ENCODE measurements at places on chromosomes 12 and 14.

DNA sequence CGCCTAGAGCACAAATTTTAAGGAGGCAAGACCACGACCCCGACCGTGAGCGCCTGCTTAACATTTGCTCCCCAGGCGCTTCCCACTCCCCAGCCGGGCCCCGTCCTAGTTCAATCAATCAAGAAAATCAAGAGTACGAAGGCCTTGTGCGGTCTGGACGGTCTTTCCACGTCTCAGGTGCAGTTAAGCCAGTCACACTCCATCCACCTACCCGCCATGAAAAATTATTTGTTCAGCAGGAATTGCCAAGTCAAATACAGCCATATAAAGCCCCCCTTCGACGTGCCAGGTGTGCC lies 603 bp upstream of the LRR1 start:
- H3K27me3 ChIP-seq, result no peaks in the 10 kb centered on the region
- H3K4me3 ChIP-seq, result peak overlapping the region; percentile 95
- H3K4me1 ChIP-seq, result peaks cover 45% of the 10 kb centered on the region
- DNase-seq, result peak; percentile 35
- H3K36me3 ChIP-seq, result no peaks in the 10 kb centered on the region
- H3K27ac ChIP-seq, result peak overlapping the region; percentile 97

DNA sequence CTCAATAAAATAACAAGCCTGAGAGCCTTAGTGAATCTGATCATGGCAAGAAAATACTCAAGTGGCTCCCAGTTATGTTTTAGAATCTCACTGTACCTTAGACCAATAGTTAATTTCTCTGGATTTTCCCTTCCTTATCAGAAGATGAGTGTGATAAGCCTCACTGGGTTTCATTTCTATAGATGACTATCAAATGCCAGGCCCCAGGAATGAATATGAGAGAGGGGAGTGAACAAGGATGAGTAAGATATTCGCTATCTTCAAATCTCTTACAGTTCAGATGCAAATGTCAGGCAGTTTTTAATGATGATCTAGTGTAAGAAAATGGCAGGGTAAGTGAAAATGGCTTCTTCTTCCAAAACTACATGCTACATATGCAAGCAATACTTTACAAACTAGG lies 26.1 kb upstream of the OR10P1 start:
- no peak overlapping the region for H3K4me3 ChIP-seq
- peaks cover 8% of the 10 kb centered on the region for H3K27me3 ChIP-seq
- no peak overlapping the region for H3K27ac ChIP-seq

- H3K27ac ChIP-seq, result no peak overlapping the region
- no peaks in the 10 kb centered on the region for H3K36me3 ChIP-seq
- no peak for DNase-seq
- H3K4me1 ChIP-seq, result peaks cover 15% of the 10 kb centered on the region
These were observed 124.4 kb downstream of the SLC15A5 start for GRCh38 chr12:16152885-16153673.

DNA sequence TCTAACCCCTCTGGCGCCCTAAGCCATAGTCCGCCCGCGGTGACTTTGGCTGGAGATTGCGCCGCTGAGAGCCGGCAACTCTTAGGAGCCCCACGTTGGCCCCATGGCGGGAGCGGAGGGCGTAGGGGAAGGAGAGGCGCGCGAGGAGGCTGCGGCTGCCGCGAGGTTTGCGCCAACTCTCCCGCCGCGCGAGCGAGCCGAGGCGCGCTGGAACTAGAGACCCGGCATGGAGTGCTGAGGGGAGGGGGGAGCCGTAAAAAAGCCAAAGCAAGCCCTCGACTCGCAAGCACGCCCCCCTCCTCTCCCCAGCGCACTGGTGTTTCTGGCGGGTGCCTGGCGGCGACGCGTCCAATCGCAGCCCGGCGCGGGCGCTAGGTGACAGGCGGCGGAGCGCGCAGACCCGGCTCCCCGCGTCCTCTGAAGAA lies at the start of gene SYT10:
Gene SYT10, minus strand, starts transcription at position 233 of the 425 bp plus-strand sequence. CDS start 297 bp downstream, outside the sequence.
- no peaks in the 10 kb centered on the region for H3K36me3 ChIP-seq
- H3K4me3 ChIP-seq, result peak within 1 kb of the TSS; percentile 90
- DNase-seq, result peak; percentile 74
- no peak within 1 kb of the TSS for H3K27ac ChIP-seq
- H3K4me1 ChIP-seq, result peaks cover 9% of the 10 kb centered on the region

DNA sequence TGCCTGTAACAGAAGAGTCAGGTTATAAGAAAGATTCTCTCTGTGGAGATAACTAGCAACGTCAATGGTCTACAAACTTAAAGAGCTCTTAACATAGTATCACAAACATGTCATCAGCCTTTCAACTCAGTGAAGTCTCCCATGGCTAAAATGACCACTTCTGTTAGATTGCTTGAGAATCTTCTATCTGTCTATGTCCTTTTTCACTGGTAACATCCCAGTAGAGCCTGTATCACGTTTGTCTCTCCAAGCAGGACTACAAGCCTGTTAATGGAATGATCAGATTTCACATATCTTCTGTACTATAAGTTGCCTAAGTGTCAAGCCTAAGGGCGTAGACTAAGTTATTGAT lies 50.7 kb downstream of the SLC2A13 start:
- no peak overlapping the region for H3K27ac ChIP-seq
- no peaks in the 10 kb centered on the region for H3K36me3 ChIP-seq
- no peak overlapping the region for H3K4me3 ChIP-seq
- no peaks in the 10 kb centered on the region for H3K27me3 ChIP-seq
- DNase-seq, result no peak

DNA sequence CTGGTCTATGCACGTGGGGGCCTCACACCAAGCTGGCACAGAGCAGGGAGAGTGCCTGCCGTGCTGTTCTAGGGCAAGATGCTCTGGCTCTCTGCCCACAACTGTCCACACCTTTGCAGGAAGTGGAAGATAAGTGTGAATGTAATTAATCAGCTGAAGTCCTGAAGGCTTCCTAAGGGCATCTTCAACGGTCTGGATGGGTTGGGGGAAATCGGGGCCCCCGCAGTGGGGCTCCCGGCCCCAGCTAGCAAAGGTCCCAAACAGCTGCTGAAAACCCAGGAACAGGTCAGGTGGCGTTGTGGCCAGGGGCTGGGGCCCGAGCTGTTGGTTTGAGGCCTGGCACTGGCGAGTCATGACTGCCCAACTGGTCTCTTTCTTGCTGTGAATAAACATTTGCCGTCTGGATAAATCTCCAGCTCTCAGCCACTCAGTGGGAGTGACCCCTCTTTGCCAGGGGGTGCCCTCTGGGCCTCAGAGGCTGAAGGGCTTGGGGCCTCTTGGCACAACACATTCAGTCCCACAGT lies 6.7 kb upstream of the SLC25A29 start:
- no peak overlapping the region for H3K27ac ChIP-seq
- H3K4me3 ChIP-seq, result no peak overlapping the region
- peaks cover 6% of the 10 kb centered on the region for H3K27me3 ChIP-seq
- H3K36me3 ChIP-seq, result no peaks in the 10 kb centered on the region
- peaks cover 51% of the 10 kb centered on the region for H3K4me1 ChIP-seq

DNA sequence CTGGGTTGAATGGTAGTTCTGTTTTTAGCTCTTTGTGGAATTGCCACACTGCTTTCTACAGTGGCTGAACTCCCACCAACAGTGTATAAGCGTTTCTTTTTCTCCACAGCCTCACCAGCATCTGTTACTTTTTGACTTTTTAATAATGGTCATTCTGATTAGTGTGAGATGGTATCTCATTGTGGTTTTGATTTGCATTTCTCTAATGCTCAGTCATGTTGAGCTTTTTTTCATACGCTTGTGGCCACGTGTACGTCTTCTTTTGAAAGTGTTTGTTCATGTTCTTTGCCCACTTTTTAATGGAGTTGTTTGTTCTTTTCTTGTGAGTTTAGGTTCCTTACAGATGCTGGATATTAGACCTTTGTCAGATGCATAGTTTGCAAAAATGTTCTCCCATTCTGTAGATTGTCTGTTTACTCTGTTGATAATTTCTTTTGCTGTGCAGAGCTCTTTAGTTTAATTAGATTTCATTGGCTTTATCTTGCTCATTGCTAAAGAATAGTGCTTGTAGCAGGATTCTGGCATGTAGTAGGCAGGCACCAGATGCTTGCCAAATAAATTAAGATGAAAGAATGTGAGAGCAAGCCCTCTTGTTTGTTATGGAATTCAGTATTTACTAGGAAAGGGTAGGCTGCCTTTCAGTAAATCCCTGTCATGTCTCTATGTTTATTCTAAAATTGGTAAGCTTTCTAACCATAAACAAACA lies 86.8 kb downstream of the PDE3A start:
- no peaks in the 10 kb centered on the region for H3K4me1 ChIP-seq
- H3K4me3 ChIP-seq, result no peak overlapping the region
- DNase-seq, result no peak
- H3K36me3 ChIP-seq, result no peaks in the 10 kb centered on the region
- H3K27ac ChIP-seq, result peak overlapping the region; percentile 49
- H3K27me3 ChIP-seq, result no peaks in the 10 kb centered on the region

DNA sequence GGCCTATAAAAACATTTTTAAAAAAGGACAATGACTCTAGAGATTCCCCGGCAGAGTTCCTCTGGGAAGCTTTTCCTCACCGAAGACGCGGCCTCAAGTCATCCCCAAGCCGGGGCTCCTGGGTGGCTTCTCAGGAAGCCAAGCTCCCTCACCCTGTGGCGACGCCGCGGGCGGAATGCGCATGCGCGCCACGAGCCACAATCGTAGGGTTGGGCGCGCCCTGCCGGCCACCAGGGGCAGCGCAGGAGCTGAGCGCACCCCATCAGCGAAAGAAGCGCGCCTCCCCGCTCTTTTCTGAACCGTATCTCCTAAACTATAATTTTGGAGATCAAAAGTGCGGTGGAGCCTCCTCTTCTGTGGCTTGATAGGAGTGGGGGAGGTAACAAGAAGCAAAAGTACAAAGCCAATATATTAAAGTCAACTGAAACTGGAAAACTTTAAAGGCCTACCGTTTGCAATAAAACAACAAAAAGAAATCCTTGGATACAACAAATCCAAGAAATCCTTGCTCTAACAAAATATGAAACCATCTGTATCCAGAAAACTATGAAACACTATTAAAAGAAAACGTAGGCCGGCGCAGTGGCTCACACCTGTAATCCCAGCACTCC lies 17.4 kb upstream of the CHFR start:
- no peaks in the 10 kb centered on the region for H3K4me1 ChIP-seq
- peaks cover 4% of the 10 kb centered on the region for H3K36me3 ChIP-seq
- peak; percentile 69 for DNase-seq

DNA sequence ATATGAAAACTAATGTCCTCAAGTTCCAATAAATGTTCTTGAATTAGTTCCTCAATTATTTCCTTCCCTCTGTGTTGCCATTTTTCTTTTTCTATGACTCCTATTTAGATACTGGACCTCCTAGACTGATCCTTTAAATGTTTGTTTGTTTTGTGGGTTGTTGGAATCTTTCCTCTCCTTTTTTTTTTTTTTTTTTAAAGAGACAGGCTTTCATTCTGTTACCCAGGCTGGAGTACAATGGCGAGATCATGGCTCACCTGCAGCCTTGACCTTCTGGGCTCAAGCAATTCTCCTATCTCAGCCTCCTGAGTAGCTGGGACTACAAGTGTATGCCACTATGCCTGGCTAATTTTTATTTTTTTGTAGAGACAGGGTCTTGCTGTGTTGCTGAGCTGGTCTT lies 9.6 kb downstream of the PRKAG1 start:
- DNase-seq, result no peak
- H3K4me1 ChIP-seq, result no peaks in the 10 kb centered on the region
- peaks cover 3% of the 10 kb centered on the region for H3K27me3 ChIP-seq
- H3K4me3 ChIP-seq, result no peak overlapping the region

All from nephron progenitor cell (in vitro differentiated cells).